Jurkat, Clone E6-1 (cell line): ENCODE measurements at places on chromosomes 5 and 9.
A peak's percentile ranks its signal among the peaks of the same experiment; 100 is the strongest.

DNA sequence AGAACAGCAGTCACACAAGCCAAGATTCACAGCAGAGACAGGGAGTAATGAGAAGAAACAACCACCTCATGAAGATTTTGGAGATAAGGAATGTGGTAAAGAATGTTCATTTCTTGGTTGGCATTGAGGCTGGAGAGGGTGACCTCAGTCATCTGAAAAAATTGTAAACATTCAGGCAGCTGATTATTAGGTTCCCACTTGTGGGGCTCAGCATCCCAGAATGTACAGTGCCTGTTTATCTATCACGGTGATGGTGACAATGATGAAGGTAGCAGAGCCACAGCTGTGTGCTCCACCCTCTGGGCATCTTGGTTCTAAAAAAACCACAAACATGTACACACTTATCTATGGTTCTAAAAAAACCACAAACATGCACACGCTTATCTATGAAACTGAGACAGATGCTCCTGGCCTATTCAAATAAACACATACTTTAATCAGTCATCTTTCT lies 143.9 kb upstream of the MOCS2 start:
- DNase-seq, result peak; percentile 76

- no peak for DNase-seq
These were observed 127.7 kb downstream of the CPLANE1 start for GRCh38 chr5:37121465-37121864.

GRCh38 chr9:134179918-134180785 lies 15.8 kb upstream of the RNU6ATAC start:
- no peak for DNase-seq

- DNase-seq, result no peak
These were observed 120.1 kb downstream of the ZNF622 start for GRCh38 chr5:16345454-16345853.

- no peak for DNase-seq
These were observed 1.5 kb upstream of the TRIM14 start for GRCh38 chr9:98120476-98120875.

- DNase-seq, result no peak
These were observed 255.7 kb downstream of the ENC1 start for GRCh38 chr5:74384851-74385250.

DNA sequence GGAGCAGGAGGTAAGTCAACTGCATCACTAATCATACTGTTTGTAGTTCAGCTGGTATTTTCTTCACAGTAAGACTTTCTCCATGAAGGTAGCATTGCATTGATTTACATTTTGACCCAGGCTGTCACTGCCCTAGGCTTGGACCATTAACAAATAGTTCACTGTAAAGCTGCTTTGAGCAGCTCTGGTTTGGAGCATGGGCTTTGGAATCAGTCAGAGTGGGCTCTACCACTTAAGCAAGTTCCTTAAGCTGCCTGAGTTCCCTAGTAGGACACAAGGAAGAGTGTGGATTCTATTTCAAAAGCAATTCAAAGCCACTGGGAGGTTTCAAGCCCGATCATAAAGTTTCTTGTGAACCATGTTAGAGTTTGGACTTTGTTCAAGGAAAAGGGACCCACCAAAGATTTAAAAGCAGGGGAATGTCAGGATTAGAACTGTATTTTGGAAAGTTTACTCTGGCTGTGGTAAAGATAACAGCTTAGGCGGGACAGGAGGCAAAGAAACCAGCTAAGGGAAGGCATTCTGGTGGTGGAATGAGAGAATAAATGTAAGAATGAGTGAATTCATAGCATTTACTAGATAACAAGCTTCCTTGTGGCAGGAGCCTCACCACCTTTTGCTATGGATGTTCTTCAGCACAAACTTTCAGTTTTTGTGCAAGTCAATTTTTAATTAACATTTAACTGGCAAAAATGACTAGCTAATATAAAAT lies 12.3 kb upstream of the PANK3 start:
- DNase-seq, result no peak

DNA sequence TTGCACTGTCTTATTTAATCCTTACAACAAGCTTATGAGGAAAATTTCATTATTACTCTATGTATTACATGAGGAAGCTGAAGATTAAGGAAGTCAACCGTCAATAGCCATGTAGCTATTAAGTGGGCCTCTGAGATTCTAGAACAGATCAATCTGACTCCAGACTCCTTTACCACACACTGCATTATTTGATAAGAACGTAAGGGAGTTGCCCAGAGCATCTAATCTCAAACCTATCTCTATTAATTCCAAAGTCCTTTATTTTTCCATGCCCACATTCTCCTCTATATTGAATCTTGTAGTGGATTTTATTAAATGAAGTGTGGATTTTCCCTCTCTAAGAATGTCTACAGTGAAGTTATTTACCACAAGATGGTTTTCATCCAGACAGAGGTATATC lies 118.2 kb upstream of the MTAP start:
- DNase-seq, result no peak

DNA sequence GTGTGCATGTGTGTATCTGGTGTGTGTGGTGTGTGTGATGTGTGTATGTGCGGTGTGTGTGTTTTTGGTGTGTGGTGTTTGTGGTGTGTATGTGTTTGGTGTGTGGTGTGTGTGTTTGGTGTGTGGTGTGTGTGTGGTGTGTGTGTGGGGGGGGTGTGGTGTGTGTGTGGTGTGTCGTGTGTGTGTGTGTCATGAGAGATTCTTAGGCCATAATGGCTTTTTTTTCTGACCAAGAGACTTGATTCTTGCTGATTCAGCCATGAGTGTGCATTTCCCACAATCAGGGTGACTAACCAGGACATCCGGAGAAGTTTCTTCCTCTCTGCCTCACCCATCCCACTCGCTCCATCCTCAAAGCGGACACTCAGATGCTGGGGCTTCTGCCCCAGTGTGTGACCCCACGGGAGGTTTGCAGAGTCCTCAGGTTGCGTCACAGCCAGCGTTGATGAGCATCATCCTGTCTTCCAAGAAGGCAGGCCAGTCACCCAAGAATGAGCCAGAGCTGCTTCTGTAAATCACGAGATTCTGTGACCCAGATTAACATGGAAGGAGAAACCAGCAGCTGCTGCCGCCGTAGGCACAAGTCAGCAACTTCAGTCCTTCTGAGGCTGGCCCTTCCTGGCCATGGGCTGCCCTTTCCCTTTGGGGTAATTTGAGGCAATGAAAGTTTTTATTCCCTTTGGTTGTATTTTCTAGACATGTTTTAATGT lies 12.5 kb upstream of the CTSL start:
- no peak for DNase-seq

DNA sequence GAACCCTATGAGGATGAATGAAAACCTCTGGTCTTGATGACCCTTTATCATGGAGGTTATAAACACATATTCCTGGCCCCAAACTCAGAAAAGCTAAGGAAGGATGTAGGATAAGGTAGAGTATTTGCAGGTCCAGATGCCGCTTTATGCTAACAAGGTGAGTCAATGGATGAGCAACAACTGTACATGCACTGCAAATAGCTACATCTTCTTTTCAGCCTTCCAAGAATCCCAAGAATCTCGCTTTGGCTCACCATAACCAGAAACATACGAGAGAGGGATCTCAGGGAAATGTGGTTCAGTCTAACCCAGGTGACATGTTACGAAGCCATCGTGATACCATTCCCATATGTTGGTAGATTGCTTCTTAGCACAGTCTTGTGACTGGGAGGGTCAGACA lies 152.3 kb upstream of the ANKH start:
- DNase-seq, result no peak

- DNase-seq, result no peak
These were observed 61.5 kb downstream of the RAI14 start for GRCh38 chr5:34717426-34718327.

DNA sequence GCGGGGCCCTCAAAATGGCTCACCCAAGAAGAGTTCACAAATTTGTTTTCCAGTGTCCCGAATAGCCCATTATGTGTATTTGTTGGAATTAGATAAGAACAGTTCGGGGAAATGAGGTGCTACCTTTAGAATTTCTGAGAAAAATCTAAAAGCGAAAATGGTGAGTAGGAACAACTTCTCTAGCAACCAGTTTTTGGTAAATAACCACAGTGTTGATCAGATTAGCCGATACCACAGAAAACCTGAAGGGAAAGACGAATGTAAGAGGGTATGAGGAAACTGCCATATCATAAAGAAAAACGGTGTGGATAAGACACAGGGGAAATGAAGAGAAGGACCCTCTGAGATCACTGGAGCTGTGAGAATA lies 31.0 kb downstream of the ADAM19 start:
- no peak for DNase-seq

GRCh38 chr5:34976347-34976746 lies 47.0 kb downstream of the DNAJC21 start:
- DNase-seq, result no peak

DNA sequence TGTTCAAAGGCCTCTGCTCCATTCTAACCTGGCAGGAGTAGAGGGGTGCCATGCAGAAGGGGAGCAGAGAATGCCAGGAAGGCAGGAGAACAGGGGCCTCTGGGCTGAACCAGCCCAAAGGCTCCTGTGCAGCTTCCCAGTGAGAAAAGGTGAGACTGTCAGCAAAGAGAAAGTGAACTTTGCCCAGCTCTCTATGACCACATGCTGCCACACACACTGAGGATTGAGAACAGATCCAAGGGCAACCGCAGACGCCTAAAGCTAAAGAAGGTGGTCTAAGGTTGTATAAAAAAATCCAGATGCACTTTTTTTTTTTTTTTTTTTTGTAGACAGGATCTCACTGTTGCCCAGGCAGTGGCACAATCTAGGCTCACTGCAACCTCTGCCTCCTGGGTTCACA lies 51.4 kb downstream of the ALDH7A1 start:
- DNase-seq, result no peak

DNA sequence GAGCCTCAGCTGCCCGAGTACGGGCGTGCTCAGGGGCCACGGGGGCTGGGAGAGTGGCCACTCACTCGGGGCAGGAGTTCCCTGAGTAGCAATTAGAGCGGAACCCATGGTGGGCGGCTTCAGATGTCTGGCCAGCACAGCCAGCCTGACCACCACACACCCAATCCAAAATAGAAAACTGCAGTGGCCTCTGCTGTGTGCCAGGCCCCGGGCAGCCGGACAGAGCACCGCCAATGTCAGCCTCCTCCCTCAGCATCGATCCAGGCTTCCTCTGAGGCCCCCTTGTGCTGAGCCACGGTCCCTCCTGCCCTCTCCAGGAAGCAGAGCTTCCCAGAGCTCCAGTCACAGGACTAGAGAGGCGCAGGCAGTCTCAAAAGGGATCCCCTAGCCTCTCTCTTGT lies 2.7 kb downstream of the ADAMTS2 start:
- DNase-seq, result no peak

- DNase-seq, result no peak
These were observed 53.7 kb upstream of the TEX48 start for GRCh38 chr9:114735704-114736103.

DNA sequence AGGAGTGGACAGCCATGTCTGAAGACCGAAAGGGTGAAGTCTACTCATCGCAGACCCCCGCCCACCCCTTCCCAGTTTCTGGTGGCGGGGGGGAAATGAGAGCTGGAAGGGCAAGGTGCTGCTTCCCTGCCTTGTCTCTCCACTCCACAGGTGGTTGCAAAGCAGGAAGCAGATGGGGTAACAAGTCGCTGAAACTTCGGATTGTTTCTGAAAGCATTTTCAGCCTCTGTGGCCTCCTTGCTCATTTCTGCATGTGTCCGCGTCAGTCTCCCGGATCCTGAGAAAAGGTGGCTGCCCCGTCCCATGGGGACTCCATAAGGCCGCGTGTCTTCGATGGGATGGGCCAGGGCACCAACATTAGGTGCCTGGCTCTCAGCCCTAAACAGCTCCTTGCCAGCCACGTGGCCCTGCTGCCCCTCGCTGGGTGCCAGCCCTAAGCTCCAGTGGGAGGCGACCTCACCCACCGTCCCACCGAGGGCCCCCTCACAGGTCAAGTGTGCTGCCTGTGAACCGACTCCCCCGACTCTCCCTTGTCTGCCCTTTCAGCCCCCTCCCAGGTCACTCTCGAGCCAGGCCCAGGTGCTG lies 971 bp downstream of the PHYKPL start:
- DNase-seq, result no peak

DNA sequence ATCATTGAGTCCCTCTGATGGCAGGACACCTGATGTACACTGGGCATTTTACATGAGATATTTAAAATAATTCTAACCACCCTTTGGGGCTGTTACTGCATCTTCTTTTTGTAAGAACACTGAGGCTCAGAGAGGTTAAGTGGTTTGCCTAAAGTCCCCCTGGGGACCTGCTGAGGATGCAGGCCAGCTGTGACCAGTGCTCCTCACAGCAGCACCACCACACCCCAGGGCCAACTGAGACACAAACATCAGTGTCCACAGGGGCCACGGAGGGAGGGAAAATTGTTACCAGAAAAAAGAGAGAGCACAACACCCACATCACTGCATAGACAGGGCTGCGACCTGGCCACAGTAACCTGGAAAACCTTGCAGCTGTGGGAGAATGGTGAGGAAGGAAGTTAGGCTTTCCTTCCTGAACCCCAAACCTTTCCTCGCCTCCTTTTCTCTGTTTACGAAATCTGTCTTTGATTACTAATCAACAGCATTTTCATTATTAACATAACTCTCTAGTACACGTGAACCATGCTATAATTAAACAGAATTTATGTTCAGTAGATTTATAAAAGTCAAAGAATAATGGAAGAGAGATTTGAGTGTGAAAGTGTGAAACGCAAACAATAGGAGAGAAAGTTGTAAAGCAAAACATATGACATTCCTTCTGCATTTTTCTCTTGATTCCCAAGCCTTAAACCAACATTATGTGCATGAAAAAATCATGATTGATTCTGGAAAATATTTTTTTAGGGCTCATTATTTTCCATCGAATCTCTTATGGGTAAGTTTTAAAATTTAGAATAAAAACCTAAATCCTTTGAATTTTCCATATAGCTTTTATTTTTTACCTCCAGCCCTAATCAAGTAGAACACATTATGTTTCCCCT lies 228.1 kb upstream of the DAPK1 start:
- no peak for DNase-seq

- DNase-seq, result no peak
These were observed 99.7 kb upstream of the CCL21 start for GRCh38 chr9:34809504-34810186.

GRCh38 chr9:127136081-127136879 lies 13.8 kb upstream of the ANGPTL2 start:
- no peak for DNase-seq

DNA sequence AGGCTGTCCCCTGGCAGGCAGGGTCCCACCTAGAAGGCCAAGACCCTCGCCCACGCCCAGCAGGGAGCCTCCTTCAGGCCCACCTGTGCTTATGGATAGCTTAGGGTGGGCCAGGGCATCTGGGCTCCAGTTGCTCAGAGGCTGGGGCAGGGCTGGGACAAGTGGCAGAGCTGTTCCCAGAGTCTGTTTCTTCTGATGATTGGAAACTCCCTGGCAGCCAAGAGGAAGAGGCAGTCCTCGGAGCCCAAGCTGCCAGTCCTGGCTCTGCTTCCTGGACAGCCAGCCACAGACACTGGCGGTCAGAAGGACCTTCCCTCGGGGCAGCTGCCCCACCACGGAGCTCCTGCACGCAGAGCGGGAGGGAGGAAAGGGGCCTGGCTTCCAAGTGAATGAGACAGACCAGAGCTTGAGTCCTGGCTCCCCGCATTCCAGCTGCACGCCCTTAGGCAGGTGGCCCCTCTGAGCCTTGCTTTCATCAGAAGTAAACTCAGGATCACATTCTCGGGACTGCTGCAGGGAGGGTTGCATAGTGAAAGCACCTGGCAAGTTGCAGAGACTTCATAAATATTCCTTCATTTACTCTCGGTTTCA lies 37.9 kb upstream of the GABRP start:
- DNase-seq, result no peak
